CD4-positive, alpha-beta T cell treated with Interleukin-4 for 4 hours (primary cell): ENCODE measurements at places on chromosomes 2 and 18.

DNA sequence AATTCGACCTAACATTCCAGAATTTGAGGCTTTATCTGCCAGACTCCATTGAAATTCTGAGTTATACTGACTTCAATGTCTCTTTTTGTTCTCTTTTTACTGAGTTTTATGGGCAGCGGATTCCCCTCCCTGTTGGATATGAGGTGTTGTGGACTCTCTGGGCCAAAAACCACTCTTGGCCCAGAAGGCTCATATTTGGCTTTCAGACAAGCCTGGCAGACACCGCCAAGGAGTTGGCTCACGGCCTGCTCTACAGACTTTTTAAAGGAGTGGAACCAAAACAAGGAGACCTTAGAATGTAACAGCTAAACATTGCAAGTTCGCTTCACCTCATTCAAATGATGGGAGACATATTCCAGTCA, 206.4 kb upstream of the NCKAP5 start:
- DNase-seq = no peak

GRCh38 chr18:74290794-74291471, 830 bp downstream of the CYB5A start:
- DNase-seq = peak; percentile 18

DNA sequence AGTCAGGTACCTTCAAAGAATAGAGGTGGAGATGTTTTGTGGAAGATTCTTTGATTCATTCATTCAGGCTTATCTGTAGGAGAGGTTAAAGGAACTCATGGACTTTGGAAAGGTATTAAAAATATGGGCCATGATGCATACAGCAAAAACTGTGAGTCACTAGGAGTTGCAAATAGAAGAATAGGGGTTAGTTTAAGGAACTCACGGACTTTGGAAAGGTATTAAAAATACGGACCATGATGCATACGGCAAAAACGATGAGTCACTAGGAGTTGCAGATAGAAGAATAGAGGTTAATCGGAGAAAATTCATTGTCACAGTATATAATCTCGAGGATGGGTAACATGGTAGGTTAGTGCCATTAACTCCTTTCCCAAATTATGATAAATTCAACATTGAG, 41.2 kb downstream of the SLC9A2 start:
- DNase-seq = no peak

DNA sequence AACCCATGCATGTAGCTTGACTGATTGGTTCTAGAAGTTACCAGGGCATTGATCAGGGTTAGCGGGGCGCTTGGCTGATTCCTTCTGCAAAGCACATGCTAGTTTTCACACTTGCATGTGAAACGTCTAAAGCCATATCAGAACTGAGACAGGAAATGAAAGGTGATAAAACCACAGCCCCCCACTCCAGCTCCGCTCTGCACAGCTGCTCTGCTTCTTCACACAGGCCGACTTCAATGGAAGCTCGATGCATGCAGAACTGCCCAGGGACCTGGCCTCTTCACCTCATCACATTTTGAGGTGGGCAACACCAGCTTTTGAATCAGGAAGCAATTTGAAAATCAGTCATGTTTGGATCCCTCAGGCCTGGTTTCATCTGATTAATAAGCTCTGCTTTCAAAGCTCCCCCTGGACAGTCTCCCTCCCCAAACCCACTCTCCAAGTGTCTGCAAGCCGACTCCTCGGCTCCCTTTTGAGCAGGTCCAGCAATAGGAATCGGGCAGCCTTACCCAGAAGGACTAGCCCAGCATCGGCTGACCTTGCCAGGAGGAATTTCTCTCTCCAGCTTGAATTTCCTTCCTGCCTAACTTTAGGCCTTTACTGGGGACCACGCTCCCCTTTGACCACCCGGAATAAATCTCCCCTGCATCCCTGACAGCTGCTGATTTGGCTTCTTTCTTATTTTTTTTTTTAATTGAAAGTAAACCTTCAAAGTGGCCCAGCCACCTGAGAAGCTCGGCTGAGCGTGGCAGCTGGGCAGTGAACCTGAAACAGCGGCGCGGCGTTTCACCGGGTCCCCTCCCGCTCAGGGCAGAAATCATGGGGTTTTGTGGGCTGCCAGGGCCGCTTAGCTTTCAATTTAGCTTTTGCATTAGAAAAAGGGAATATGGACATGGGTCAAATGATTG, 31.7 kb downstream of the HRH4 start:
- peak; percentile 34 for DNase-seq

- no peak for DNase-seq
These were observed 200.6 kb upstream of the MEX3C start for GRCh38 chr18:51398104-51398503.

DNA sequence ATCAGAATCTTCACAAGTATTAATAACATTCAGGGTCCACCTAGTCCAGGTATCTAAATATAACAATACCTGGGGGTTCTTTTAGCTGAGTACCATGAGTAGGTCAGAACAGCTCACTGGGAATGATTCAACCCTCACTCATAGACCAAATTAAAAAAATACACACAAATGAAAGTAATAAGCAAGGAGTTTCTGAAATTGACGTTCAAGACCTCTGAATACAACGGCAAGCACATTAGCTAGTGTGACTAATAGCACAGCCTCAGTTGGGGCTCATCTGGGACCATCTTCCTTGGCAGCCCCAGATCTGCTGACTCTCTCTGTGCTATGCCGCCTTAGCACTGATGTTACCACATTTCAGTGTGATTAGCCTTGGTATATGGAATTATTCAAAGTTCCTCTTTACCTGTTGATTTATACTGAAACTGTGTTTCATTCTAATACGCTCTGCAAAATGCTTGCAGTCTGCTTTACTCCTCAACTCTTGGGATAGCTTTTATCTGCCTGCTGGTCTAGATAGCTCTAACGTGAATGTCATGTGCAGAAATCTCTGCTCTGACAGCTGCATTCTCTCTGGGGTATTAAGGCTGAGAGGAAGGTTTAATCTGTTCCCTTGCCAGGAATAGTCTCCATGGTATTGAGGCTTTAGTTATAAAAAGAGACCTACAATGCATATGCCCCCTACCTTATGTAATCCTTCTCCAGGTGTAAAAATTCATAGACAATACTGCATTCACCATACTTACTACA, 153.3 kb downstream of the METTL4 start:
- no peak for DNase-seq
